ENCODE measurements at places on chromosomes 13 and 19. TPM values are rescaled to one million over a fixed set of nuclear protein-coding genes. Genes with fewer than 3 reads are reported as not detected.

DNA sequence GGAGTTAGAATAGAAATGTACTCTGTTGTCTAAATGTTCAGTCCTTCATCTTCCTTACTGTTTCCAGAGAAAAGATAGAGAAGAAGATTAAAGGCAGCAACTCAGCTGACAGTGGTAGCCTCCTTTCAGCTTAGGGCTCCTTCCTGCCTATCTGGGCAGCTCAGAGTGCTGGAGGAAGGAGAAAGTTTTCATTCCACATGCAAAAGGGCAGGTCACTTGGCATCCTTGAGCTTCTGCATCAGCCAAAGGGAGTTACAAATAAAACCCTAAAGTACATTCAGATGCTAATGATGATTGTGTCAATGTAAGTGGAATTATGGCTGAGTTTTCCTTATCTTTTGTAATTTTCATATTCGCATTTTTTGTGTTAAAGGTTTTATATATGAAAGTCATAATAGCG, 58.9 kb downstream of the ESD start:
- no peak for DNase-seq

Gene DACT3
- 18.7 TPM for total RNA-seq

GRCh38 chr19:35347171-35347929, at the start of gene FFAR1:
FFAR1 (plus strand) TSS chr19:35347902; CDS start chr19:35351552, 3,650 bp downstream.
- DNase-seq = peak; percentile 28

DNA sequence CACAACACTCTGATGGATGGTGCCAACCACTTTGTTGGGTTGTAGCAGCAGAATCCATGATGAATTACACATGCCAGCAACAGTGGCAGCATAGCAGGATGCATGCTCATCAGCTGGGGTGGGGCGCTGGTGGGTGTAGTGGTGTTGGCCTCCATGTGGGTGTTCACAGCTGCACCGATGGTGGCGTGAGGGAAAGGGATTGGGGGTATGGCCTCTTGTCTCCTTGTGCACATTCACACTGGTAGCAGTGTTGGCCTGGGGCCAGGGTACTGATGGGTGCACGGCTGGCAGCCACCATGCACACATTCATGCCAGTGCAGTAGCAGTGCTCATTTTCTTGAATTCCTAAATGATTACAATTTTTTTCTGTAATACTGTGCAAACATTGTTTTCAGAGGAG, 2748.8 kb upstream of the PCDH20 start:
- DNase-seq = peak; percentile 87

DNA sequence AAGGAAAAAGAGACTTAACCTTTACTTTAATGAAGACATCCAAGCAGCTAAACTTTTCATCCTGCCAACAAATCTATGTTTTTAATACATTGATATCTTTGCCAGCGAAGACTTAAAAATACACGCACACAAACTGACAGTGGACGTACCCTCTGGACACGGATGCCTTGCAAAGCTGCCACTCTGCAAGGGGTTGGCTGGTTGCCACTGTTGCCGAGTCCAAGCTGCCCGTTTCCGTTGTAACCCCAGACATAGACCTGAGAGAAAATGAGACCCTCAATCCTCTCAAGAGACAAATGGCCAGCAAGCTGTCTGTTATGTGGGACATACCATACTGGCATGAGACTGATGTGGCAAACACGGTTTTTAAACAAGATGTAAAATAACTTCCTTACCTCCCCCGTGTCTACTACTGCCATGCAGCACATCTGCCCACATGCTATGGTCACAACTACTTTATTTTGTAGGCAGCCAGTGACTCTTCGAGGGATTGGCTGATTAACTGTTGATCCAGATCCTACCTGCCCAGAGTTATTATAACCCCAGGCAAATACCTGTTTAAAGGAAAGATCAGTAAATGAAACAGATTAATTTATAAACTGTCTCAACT, 21.2 kb downstream of the RCBTB2 start:
- DNase-seq = no peak

- DNase-seq = no peak
These were observed 130.5 kb downstream of the MAB21L1 start for GRCh38 chr13:35345992-35346391.

DNA sequence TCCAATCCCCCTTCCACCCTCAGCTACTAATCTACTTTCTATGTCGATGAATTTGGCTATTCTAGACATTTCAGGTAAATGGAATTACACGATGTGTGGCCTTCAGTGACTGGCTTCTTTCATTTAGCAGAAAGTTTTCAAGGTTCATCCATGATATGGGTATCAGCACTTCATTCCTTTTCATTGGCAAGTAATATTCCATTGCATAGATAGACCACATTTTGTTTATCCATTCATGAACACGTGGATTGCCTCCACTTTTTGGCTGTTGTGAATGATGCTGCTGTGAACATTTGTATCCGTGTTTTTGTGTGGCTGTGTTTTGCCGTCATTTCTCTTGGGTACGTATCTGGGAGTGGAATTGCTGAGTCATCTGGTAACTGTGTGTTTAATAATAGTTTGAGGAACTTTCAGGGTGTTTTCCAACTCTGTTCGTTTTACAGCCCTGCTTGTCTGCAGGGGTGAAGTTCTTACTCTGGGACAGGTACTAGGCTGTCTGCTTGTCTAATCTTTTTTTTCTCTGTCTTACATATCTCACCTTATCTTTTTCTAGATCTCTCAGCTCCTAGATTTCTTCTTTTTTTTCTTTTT, 32.5 kb downstream of the MARK4 start:
- DNase-seq = no peak

DNA sequence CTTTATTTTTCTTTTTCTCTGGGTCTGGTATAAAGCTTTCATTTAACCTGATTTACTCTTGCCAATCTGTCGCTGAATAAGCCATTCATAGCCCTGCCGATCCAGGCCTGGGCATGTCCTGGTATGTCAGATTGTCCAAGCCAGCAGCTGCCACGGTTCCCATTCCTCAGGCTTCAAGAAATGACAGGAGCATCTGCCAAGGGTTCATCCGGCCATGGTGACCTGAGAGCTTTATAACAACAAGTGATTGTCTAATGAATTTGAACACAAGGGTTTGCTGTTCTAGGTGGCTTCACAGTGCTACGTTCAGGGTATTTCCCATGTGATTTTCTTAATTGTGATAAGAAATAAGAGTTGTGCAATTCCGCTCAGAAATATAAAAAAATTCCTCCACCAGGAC, 20.0 kb downstream of the PNMA8A start:
- no peak for DNase-seq

DNA sequence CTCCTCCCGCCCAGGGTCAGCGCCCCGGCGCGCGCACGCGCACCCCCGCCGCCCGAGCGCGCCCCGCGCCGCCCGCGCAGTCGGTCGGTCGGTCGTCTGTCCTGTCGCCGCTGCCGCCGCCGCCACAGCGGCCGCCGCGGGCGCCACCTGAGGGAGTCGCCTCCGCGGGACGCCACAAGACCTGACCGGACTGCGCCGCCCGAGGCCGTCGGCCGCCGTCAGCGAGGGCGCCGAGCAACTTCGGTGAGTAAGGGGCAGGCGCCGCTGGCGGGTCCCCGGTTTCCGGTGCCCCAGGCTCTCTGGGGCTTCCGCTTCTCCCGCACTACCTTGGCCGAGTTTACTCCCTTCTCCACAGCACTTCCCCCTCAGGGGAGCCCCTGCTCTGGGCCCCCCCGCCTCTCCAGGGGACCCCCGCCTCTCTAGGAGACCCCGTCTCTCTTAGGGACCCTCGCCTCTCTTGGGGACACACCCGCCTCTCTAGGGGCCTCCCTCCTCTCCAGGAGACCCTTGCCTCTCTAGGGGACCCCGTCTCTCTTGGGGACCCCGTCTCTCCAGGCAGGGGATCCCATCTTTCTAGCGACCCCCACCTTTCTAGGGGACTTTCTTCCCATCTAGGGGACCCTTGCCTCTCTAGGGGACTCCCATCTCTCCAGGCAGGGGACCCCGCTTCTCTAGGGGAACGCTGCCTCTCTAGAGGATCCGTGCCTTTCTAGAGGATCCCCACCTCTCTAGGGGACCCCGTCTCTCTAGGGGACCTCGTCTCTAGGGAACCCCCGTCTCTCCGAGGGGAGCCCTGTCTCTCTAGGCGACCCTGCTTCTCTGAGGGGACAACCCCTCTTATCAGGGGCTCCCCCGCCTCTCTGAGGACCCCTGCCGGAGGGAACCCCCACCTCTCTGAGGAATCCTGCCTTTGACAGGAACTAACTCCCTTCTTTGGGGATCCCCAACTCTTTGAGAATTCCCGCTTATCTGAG, 19.3 kb upstream of the GATAD2A start:
- peak; percentile 84 for DNase-seq

DNA sequence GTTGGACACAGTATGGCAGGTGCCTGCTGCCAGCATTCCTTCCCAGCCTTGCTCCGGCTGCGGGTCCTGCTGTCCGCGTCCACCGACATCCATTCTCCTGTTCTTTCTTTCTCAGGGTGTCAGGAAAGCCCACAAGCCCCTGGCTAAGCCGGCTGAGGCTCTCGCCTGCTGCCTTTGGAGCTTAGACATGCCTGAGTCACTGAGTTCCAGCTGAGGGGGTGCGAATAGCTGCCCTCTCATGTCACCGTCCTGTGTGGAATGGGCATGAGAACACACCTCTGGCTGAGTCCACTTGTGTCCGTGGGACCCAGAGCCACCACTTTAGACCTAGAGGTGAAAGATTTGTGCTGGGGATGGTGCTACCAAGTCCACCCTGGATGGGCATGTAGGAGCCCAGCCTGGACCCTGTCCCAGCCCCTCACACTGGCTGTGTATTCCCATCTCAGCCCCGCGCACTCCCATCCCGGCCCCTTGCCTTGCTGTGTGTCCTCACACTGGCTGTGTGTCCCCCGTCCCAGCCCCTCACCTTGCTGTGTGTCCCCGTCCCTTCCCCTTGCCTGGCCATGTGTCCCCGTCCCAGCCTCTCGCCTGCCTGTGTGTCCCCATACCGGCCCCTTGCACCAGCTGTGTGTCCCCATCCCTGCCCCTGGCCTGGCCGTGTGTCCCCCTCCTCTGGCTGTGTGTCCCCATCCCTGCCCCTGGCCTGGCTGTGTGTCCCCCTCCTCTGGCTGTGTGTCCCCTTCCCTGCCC, 24.6 kb upstream of the IRS2 start:
- DNase-seq = no peak

Measured in chondrocyte (in vitro differentiated cells).